GM12891 (cell line): ENCODE measurements at places on chromosomes 1 and 21.

GRCh38 chr1:219958875-219959417 is 30.6 kb upstream of the SLC30A10 start:
- DNase-seq, result no peak

- DNase-seq, result no peak
Observed at GRCh38 chr21:41775149-41775472, 8.3 kb upstream of the RIPK4 start.

- DNase-seq, result no peak
Observed at GRCh38 chr21:36718951-36719501, 20.1 kb downstream of the SIM2 start.

GRCh38 chr1:180636138-180636537 is 4.3 kb downstream of the XPR1 start:
- DNase-seq, result no peak

DNA sequence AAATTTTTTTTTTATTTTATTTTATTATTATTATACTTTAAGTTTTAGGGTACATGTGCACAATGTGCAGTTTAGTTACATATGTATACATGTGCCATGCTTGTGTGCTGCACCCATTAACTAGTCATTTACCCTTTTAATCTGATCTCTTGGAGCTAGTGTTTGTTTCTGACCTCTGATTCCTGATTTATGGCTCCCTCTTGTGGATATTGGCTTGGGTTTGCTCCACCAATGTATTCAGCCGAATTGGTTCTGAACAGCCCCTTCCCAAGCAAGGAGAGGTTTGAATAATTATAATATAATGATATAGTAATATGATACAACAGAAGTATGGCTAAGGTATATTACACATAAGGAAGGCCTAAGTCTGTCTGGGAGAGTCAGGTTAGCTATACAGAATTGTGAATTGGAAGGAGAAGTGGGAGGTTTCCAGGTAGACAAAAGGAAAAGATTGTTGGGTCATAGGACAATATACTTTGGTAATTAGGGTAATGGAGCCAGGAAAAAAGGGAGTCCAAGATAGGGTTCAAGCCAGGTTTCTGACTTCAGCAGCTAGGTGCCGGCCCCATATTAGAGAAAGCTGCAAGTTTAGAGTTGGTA is 53.1 kb upstream of the HMCN1 start:
- no peak for DNase-seq

DNA sequence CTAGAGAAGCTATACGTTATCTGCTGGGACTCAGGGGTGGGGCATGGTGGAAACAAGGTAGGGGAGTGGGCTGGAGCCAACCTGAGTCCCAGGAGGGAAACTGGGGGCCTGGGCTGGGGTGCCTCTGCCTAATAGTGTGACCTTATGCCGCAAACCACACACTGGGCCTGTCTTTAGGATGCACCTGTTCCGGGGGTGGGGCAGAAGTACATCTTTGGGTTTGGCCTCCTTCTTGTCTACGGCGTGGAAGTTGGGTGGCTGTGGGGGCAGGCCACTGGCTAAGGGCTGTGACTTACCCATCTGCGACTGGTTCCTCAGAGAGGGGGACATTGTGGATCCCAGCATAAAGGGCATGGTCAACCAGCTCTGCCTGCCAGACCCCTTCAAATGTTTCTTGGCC is 44.2 kb downstream of the FAAH start:
- DNase-seq, result no peak

DNA sequence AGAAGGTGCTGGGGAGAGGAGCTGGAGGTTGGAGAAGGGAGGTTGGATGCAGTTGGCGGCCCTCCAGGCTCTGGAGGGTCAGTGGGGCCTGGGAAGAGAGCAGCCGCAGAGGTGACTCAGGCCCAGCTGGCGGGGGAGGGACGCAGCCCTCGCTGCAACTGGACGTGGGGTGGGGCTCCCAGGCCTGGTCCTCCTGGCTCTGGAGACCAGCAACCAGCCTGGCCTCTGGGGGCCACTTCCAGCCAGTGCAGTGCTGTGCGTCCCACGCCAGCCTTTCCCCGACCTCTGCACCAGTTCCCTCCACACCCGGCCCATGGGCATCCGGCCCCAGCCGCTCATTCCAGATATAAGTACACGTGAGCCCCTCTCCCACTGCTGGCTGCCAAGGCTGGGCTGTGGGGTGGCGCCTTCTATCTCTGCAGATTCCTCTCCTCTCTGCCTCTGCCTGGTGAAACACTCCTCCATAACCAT is 38.0 kb upstream of the COL18A1 start:
- DNase-seq, result no peak
